Dorsolateral prefrontal cortex (tissue), 122 donors: ENCODE measurements at places on chromosomes 4 and X.

GRCh38 chr4:92303621-92304027 is at the start of gene GRID2:
TSS of gene GRID2 (plus strand) at chr4:92303966.
- DNase-seq = peak; percentile 58

GRCh38 chr4:181810711-181811110 is 432.5 kb upstream of the TENM3 start:
- no peak for DNase-seq

- DNase-seq = no peak
Measured at GRCh38 chrX:151714362-151714761, 1.5 kb upstream of the FATE1 start.

DNA sequence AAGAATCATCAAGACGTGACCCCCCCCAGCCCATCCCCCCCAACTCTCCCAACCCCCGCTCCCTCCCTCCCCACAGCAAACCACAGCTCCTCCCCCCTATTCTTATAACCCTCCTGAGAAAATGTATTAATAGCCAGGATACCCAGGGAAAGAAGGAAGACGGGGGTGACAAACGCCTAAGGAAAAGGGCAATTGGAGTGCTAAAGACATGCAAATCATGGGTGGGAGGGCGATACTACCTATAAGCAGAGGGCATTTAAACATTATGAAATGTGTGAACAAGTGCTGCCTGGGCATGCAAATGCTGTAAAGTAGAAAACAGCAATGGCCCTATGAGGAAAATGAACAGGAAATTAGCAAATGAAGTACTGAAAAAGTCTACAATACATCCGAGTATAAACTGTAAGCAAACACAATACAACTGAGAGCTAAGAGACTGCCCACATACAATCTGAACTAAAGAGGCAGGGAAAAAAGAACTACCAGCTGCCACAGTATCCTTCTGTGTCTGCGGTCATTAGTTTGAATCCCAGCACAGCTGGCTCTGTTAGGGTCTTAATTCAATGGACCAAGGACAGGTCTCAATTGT is 2.4 kb downstream of the CXXC4 start:
- no peak for DNase-seq

- no peak for DNase-seq
Measured at GRCh38 chr4:8710946-8711345, 118.4 kb downstream of the CPZ start.
